ENCODE measurements at places on chromosomes 11 and 22. TPM values are rescaled to one million over a fixed set of nuclear protein-coding genes. Genes with fewer than 3 reads are reported as not detected.

- H3K27me3 ChIP-seq = peaks cover 27% of the 10 kb centered on the region
- no peak for DNase-seq
- H3K27ac ChIP-seq = no peak overlapping the region
Measured at GRCh38 chr11:107605061-107606006, 14.4 kb downstream of the ELMOD1 start.

- no peak overlapping the region for H3K27ac ChIP-seq
- H3K4me3 ChIP-seq = no peak overlapping the region
- H3K36me3 ChIP-seq = no peaks in the 10 kb centered on the region
- no peak for DNase-seq
Measured at GRCh38 chr11:120903686-120904085, 120.2 kb upstream of the TBCEL start.

DNA sequence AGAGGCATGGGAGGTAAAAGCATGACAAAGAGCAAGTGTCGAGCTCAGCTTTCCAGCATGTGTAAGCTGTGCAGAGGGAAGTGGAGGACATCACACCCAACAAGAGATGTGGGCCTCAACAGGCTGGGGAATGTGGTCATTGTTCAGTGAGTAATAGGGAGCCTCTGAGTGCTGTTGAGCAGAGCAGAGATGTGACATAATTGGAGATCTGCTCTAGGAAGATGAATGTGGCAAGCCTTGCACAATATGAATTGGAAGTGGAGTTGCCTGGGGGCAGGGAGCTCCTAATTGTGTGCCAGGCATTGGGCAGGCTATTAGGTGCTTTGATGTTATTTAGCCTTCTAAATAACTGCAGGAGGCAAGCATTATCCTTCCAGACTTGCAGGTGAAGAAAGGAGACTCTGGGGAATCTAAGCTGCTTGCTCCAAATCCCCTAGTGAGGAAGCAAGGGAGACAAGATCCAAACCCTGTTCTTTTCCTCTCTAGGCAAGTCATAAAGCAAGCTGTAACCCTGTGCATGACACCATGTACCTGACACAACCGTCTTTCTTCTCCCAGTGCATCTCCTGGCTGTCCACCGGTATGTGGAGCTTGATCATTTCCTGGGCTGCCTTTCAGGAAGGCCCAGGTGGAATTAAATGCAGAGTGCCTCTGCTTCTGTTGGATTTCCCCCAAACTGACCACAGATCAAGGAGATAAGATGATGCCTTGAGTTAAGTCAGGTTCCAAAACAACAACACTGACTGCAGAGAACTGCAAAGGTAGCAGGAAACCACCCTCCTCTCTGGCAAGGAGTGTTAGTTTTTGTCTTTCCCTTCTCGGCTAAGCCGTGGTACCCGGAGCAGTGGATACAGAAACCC, 221.4 kb downstream of the TENM4 start:
- DNase-seq = no peak
- no peak overlapping the region for H3K27ac ChIP-seq
- no peak overlapping the region for H3K4me3 ChIP-seq

DNA sequence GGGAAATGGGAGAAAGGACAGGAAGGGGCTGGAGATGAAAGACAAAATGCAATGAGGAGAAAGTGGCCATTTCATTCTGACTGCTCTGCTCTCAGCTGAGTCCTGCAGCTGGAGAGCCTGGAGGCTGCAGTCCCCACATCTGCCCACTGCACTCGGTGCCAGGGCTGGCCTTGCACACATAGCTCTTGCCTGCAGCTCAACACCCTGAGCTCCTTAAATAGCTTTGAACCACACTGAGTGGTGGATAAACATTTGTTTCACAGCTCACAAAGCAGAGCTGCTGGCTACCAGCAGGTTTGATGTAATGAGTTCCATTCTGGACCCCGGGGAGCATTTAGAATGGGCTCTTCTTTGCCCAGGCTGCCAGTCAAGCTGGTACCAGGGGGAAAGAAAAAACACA, 426.1 kb upstream of the CADM1 start:
- H3K4me1 ChIP-seq = peaks cover 5% of the 10 kb centered on the region
- no peak for DNase-seq

GRCh38 chr11:8019314-8020243, 32.4 kb downstream of the EIF3F start:
- no peak for DNase-seq
- H3K4me1 ChIP-seq = peaks cover 13% of the 10 kb centered on the region
- peaks cover 35% of the 10 kb centered on the region for H3K27me3 ChIP-seq
- H3K36me3 ChIP-seq = no peaks in the 10 kb centered on the region

GRCh38 chr11:116696381-116696941, 76.3 kb downstream of the BUD13 start:
- peaks cover 4% of the 10 kb centered on the region for H3K27me3 ChIP-seq
- DNase-seq = no peak
- H3K4me1 ChIP-seq = no peaks in the 10 kb centered on the region
- no peak overlapping the region for H3K4me3 ChIP-seq
- H3K36me3 ChIP-seq = no peaks in the 10 kb centered on the region
- H3K27ac ChIP-seq = no peak overlapping the region

DNA sequence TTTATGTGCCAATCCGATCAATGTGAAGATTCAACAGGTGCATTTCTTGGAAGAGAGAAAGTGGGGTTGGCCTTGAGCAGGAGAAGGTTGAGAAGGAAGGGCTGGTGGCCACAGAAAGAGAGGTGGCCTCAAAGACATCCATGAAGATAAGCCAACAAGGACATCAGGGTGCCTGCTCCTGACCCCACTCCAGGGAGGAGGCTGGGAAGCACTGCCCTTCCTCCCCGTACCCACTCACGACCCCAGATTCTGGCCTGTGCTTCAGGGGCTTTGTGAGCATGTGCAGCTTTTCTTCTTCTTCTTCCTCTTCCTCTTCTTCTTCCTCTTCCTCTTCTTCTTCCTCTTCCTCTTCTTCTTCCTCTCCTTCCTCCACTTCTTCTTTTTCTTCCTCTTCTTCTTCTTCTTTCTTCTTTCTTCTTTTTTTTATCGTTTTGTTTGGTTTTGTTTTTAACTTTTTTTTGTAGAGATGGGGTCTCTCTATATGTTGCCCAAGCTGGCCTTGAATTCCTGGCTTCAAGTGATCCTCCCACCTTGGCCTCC, 30.3 kb downstream of the DKK3 start:
- no peaks in the 10 kb centered on the region for H3K4me1 ChIP-seq
- no peaks in the 10 kb centered on the region for H3K36me3 ChIP-seq
- DNase-seq = no peak
- H3K4me3 ChIP-seq = no peak overlapping the region
- H3K27ac ChIP-seq = no peak overlapping the region

GRCh38 chr11:32555091-32555490, 28.5 kb upstream of the EIF3M start:
- H3K4me1 ChIP-seq = no peaks in the 10 kb centered on the region
- H3K27ac ChIP-seq = no peak overlapping the region
- DNase-seq = no peak
- H3K27me3 ChIP-seq = no peaks in the 10 kb centered on the region

- H3K27me3 ChIP-seq = no peaks in the 10 kb centered on the region
- H3K36me3 ChIP-seq = no peaks in the 10 kb centered on the region
- H3K27ac ChIP-seq = no peak overlapping the region
- H3K4me3 ChIP-seq = no peak overlapping the region
- H3K4me1 ChIP-seq = no peaks in the 10 kb centered on the region
Measured at GRCh38 chr11:132217856-132218255, 847.4 kb downstream of the NTM start.

- no peak overlapping the region for H3K27ac ChIP-seq
- no peak overlapping the region for H3K4me3 ChIP-seq
- H3K36me3 ChIP-seq = no peaks in the 10 kb centered on the region
- H3K27me3 ChIP-seq = peaks cover 7% of the 10 kb centered on the region
- DNase-seq = no peak
Measured at GRCh38 chr11:70466596-70466995, 68.3 kb downstream of the CTTN start.

DNA sequence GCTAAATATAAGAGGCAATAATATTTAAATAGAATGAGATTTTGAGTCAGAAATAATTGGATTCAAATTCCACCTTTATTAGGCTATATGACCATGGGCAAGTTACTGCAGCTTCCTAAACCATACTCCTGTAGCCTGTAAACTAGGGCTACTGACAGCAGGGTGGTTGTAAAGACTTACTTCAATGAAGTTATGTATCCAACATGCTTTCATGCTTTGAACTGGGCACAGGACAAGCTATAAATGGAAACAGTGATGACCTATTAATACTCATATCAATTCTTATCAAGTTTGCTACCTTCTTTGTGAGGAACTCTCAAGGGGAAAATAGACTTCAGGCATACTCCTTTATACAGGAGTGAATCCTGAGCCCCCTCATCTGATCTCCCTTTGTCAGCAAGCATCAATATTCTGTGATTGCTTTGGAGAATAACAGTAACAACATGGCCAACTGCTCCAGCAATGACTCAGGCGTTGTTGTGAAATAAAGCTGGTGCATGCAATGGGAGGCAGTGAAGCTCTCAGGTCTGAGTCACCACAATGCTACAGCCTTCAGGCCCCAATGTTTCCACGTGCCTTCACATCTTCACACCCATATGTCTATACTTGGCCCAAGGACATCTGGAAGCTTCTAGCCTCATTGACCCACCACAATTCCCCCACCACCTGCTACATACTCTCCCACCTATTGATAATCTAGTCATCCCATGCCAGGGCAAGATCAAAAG, 102.5 kb downstream of the KCNA4 start:
- DNase-seq = no peak
- no peaks in the 10 kb centered on the region for H3K27me3 ChIP-seq
- no peak overlapping the region for H3K4me3 ChIP-seq
- no peak overlapping the region for H3K27ac ChIP-seq
- H3K4me1 ChIP-seq = no peaks in the 10 kb centered on the region

DNA sequence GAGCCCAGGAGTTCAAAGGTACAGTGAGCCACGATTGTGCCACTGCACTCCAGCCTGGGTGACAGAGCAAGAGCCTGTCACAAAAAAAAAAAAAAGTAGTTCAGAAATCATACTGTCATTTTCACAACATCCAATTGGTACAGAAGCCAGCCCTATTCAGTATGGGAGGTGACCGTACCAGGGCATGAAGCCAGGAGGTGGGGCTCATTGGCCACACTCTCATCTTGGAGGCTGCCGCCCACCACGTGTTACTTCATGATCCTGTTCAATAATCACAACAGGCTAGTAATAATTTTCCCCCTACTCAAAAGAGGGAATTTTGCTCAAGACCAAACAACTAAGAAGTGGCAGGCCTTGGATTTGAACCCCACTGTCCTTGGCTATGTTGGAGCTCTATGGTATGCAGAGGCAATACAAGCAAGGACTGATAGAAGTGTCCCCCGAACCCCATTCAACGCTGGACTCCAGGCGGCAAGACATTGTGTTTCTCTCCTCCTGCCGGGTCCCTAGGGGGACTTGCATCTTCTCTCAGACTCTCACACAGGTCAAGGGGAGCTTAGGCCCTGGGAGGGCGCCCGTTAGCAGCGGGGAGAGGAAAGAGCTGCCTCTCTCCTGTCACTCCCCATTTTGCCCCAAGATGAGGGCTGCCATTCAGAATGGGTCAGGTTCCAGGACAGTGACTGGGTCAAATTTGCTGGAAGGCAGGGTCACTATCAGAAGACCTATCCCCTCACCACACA, 40.2 kb upstream of the EMID1 start:
- peaks cover 24% of the 10 kb centered on the region for H3K4me1 ChIP-seq
- H3K27me3 ChIP-seq = peaks cover 49% of the 10 kb centered on the region
- H3K36me3 ChIP-seq = no peaks in the 10 kb centered on the region
- H3K27ac ChIP-seq = no peak overlapping the region
- no peak overlapping the region for H3K4me3 ChIP-seq
- no peak for DNase-seq

- H3K36me3 ChIP-seq = no peaks in the 10 kb centered on the region
- H3K27me3 ChIP-seq = peaks cover 1% of the 10 kb centered on the region
- H3K27ac ChIP-seq = no peak overlapping the region
- DNase-seq = no peak
- H3K4me3 ChIP-seq = no peak overlapping the region
Measured at GRCh38 chr11:134949121-134950090, 537.4 kb upstream of the B3GAT1 start.

- H3K27me3 ChIP-seq = no peaks in the 10 kb centered on the region
- peaks cover 16% of the 10 kb centered on the region for H3K4me1 ChIP-seq
- H3K4me3 ChIP-seq = no peak overlapping the region
- no peak overlapping the region for H3K27ac ChIP-seq
Measured at GRCh38 chr11:10532526-10532925, 8.5 kb downstream of the RNF141 start.

- no peaks in the 10 kb centered on the region for H3K36me3 ChIP-seq
- H3K27ac ChIP-seq = no peak overlapping the region
- DNase-seq = no peak
- H3K4me1 ChIP-seq = no peaks in the 10 kb centered on the region
- no peaks in the 10 kb centered on the region for H3K27me3 ChIP-seq
Measured at GRCh38 chr22:44360668-44361381, 48.1 kb upstream of the SHISAL1 start.

- no peak overlapping the region for H3K4me3 ChIP-seq
- no peaks in the 10 kb centered on the region for H3K36me3 ChIP-seq
- no peak for DNase-seq
- H3K27ac ChIP-seq = no peak overlapping the region
Measured at GRCh38 chr11:112249871-112250610, 10.6 kb downstream of the PLET1 start.

DNA sequence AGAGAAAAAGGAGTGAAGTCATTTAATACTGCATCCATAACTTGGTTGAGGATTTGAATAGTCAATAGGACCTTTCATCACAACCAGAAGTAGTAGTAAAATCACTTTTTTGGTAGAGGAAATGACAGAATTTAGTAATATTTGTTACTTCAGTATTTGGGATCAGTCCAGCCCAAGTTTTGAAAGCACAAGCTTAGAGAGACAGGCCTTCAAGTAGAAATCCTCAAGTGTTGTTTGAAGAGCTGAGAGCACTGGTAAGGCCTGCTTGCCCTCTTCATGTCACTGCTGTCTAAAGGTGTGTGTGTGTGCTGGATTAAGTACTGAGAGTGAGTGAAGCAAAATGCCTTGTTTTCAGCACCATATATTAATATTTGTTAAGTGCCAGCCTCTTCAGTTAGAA, 137.3 kb downstream of the WNT11 start:
- DNase-seq = no peak
- no peaks in the 10 kb centered on the region for H3K4me1 ChIP-seq
- no peak overlapping the region for H3K27ac ChIP-seq
- H3K36me3 ChIP-seq = peaks cover 2% of the 10 kb centered on the region
- H3K27me3 ChIP-seq = no peaks in the 10 kb centered on the region

MS4A12 gene
- not detected for total RNA-seq

WNT11 gene
- total RNA-seq = 0.39 TPM

RAB3IL1 gene
- 0.24 TPM for total RNA-seq

GLB1L3 gene
- total RNA-seq = 16.1 TPM

RBM14 gene
- total RNA-seq = 200 TPM

METTL15 gene
- 18.0 TPM for total RNA-seq

OR10D3 gene
- total RNA-seq = not detected

PGM2L1 gene
- 4.0 TPM for total RNA-seq
